Thymus (tissue), 14 donors: ENCODE measurements at places on chromosomes 5 and 9. TPM values are rescaled to one million over a fixed set of nuclear protein-coding genes. Genes with fewer than 3 reads are reported as not detected.

- no peak overlapping the region for H3K4me3 ChIP-seq
- H3K4me1 ChIP-seq, result peaks cover 8% of the 10 kb centered on the region
- H3K27me3 ChIP-seq, result no peaks in the 10 kb centered on the region
- no peak overlapping the region for H3K27ac ChIP-seq
These were observed 136.7 kb upstream of the EFNA5 start for GRCh38 chr5:107807431-107807830.

DNA sequence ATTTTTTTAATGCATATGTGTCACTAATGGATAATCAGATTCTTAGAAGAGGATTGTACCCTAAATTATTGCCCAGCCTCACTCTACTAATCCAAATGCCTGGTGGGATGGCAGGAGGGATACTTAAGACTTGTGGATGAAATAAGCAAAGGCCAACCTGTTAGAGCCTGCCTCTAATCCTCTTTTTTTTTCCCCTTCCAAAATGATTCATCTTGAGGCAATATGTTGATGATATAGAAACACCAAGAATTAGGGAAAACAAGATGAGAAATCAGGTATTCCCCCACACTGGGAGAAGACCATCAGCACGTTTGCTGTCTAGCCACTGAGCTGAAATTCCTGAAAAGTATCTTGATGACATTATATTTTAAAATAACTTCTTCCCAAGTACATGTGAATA is 52.0 kb downstream of the RFK start:
- no peaks in the 10 kb centered on the region for H3K36me3 ChIP-seq
- no peaks in the 10 kb centered on the region for H3K27me3 ChIP-seq
- H3K27ac ChIP-seq, result no peak overlapping the region
- no peak overlapping the region for H3K4me3 ChIP-seq
- no peak for DNase-seq

The IFNB1 gene
- total RNA-seq, result 0.05 TPM

DNA sequence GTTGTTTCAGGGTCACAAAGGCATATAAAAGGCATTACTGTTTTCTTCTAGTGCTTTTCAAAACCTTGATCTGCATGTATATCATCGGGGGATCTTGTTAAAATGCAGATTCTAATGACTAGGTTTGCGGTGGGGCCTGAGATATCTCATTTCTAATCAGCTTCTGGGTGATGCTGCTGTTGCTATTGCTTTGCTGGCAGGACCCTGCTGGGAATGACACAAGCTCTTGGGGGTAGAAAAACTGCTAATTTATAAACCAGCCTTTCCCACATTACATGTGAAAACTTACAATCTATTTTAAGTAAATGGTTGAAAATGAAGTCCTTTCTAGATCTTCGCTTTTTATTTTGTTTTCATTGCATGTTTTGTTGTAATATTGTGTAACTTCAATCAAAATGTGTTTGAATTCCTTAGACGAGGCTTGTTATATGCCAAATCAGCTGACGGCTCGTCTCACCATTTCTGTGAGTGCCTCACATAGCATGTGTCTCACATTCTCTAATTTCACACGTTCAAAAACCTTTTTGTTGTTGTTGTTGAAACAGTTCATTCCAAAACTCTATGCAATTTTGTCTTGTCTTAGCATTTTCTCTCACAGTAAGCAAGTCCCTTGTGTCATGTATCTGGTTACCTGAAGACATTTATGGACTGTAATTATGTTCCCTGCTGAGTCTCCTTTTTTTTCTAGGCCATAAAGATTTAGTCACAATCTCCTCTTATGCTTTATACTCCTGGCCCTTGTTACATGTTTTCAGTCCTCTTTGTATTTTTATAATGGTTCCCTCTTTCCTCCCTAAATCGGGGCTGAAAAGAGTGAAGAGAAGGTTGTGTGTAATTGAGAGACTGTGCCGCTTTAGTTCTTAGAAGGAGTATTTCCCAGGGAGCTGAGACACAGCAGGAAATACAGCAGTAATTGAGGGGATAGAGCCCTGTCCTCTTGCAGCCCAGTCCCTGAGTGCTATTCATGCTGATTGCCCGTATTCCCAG is 521.0 kb upstream of the SEMA6A start:
- no peak overlapping the region for H3K4me3 ChIP-seq
- H3K36me3 ChIP-seq, result no peaks in the 10 kb centered on the region
- H3K27ac ChIP-seq, result no peak overlapping the region
- no peak for DNase-seq
